ENCODE measurements at places on chromosomes 3 and 15.

DNA sequence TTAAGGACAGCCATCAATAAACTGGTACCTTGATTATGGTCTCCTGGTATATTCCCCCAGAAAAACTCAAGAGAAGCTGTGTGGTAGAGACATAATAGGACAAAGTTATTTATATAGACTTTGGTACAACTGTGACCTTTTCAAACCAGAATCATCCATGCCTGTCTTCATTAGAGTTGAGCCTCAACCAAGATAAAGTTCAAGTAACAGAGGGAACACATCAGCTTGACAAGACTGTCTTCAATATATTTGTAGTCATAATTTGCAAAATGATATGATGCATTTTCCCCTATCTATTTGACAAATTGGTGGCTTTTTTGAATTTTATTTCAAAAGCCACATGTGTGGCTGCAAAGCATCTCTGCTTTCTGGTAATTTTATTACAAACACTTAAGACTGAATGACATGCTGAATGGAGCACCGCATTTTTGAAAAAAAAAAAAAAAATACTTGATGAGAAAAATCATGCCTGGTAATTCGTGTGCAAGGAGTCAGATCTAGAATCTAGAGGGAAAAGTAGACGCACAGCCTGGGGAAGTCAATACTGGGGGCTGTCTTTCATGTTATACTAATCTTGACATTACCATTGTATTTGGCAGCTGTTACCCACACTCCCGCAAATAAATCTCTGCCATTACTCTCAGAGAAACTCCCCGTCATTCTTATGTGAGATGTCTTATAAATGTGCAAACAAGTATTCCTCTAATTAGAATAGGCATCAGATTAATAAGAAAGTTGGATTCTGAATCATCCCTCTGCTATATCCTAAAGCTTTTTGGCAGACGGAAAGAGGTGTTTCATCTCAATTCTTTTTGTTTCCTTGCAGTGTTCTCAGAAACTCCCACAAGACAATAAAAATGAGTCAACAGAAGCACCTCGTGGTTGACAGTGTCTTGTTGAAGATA, 554.8 kb upstream of the CBLB start:
- no peak for DNase-seq

- DNase-seq = no peak
These were observed 108.1 kb upstream of the TPM1 start for GRCh38 chr15:62934236-62934971.

GRCh38 chr3:117434661-117435412, 725.3 kb downstream of the TUSC7 start:
- no peak for DNase-seq

DNA sequence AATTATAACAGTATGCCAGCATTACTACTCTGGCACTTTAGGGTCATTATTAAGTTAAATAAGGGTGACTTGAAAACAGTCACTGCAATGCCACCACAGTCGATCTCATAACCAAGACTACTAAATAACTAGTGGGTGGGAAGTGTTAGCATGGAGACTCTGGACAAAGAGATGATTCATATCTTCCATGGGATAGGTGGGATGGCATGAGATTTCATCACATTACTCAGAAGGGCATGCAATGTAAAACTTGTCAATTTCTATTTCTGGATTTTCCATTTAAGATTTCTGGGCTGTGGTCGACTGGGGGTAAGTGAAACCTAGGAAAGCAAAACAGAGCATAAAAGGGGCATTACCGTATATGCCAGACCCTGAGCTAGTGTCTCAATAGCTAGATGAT, 538.9 kb upstream of the GRM7 start:
- DNase-seq = no peak

DNA sequence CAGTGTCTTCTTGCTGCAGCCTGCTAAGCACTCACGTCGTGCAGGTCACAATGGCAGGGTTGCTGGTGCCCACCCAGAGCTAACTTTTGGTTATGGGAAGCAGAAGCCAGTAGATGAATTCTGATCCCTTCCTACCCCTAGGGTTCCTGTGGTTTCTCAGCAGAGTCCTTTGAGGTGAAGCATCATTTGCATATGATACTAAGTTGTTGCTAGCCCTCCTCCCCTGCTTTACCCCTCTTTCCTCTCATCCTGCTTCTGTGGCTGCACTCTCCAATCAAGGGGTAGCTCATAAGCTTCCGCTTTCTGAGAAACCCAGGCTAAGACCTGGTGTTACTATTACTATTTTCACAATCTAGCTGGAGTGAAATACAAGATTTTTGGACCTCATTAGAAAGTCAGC, 22.1 kb upstream of the HEG1 start:
- no peak for DNase-seq

DNA sequence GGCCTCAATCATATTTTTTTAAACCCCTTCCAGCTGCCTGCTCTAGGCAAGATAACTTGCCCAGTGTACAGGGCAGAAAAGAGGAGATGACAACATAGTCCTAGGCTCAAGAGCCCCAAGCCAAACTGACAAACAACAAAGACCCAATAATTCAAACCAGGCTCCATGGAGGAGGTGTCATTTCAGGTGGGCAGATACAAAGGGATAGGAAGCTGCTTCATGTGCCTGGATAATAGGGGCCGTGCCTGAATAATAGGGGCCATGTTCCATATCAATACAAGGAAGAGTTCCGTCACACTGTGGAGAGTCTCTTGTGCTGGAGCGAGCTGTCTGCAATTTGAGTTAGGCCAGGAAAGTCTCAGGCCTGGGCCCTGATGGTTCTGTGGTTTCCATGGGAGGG, 35.4 kb upstream of the TRIM71 start:
- no peak for DNase-seq

GRCh38 chr15:96367311-96368200, 37.1 kb downstream of the NR2F2 start:
- DNase-seq = no peak

DNA sequence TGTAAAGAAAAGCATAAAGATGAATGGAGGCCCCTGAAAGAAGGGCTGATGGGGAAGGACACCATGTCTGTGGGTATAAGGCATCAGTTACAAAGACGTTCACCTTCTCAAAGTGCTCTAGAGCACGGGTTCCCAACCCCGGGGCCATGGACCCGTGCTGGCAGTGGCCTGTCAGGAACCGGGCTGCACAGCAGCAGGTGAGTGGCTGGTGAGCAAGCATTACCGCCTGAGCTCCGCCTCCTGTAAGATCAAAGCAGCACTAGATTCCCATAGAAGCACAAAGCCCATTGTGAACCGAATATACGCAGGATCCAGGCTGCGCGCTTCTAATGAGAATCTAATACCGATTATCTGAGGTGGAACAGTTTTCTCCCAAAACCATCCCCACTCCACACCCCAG, 25.7 kb downstream of the MYO1E start:
- no peak for DNase-seq

DNA sequence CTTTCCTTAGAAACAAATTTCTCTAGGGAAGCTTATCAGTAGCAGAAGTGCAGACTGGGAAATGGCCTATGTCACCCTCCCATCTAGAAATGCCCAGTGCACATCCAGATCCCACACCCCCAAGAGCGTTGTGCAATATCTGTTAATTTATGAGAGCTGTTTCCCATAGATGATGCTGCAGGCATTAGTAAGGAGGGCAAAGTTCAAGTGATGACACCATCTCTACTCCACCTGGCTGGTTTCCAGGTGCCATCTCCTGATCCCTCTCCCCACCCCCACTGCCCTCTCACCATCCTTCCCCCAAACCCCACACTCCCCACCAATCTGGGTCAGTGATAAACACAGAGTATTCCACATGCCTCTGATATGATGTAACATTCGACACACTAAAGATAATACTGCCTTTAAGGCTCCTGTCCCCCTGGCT, 39.4 kb downstream of the AGTR1 start:
- no peak for DNase-seq

GRCh38 chr15:60350108-60350507, 47.7 kb downstream of the ANXA2 start:
- no peak for DNase-seq

Measured in stimulated activated CD4-positive, alpha-beta T cell treated with anti-CD3 and anti-CD28 coated beads, Interleukin-15, amount 100 ng/mL, for 1 hour (primary cell).